ENCODE measurements at places on chromosomes 1 and 21. TPM values are rescaled to one million over a fixed set of nuclear protein-coding genes. Genes with fewer than 3 reads are reported as not detected.

CELA3A gene
- total RNA-seq = not detected

- DNase-seq = no peak
These were observed 138.2 kb upstream of the BRINP3 start for GRCh38 chr1:190615818-190616217.

GRCh38 chr1:80925130-80925805 lies 875.5 kb upstream of the ADGRL2 start:
- DNase-seq = no peak

KCNE1 gene
- total RNA-seq = 3.8 TPM

GRCh38 chr1:161082996-161083747 lies 6.2 kb downstream of the NECTIN4 start:
- peak; percentile 80 for DNase-seq

KCNN3 gene
- total RNA-seq = 1.1 TPM

GJA4 gene
- 6.1 TPM for total RNA-seq

IVL gene
- not detected for total RNA-seq

- no peak for DNase-seq
These were observed 10.5 kb upstream of the PKP1 start for GRCh38 chr1:201272799-201273198.

GRCh38 chr1:197413564-197413963 lies 145.5 kb downstream of the CRB1 start:
- DNase-seq = no peak

PPFIA4 gene
- 0.54 TPM for total RNA-seq

DNA sequence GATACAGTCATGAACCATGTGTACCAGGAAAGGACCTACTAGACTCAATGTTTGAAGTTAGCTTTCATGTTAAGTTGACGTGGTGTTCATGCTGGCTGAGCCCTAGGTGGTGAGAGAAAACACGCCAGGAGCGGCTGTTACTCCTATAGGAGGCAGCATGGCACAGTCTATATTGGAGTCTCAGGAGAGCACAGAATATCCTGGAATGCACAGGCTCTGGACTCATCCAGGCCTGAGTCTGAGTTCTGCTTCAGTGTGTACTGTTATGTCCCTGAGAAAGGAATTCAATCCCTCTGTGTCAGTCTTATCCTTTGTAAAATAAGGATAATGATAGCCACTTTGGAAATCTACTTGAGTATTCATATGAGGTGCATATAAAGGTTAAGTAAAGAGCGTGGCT lies 41.2 kb downstream of the DPT start:
- DNase-seq = no peak

SPATA46 gene
- not detected for total RNA-seq

- DNase-seq = peak; percentile 39
These were observed at the start of gene FTCD for GRCh38 chr21:46155514-46156377. FTCD (minus strand) TSS chr21:46155579; CDS start chr21:46155523, 56 bp downstream.

IGSF21 gene
- total RNA-seq = not detected

ZYG11A gene
- total RNA-seq = not detected

DNA sequence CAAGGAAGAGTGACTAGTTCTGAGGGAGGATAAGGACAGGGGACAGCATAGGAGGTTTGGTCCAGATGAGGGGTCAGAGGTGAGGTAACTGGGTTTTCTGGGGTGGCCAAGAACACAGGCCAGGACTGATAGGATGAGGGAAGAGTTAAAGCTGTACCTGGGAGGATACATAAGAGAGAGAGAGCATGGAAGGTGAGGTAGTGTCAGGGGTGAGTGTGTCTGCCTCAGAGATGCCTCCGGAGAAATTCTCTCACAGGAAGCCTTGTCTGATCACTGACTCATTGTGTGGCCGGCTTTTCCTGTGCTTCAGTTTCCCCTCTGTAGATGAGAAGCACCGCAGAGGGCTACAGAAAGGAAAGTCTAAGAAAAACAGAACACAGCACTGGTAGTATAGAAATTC lies 40.2 kb downstream of the FASLG start:
- DNase-seq = no peak

ARHGAP29 gene
- 9.7 TPM for total RNA-seq

DNA sequence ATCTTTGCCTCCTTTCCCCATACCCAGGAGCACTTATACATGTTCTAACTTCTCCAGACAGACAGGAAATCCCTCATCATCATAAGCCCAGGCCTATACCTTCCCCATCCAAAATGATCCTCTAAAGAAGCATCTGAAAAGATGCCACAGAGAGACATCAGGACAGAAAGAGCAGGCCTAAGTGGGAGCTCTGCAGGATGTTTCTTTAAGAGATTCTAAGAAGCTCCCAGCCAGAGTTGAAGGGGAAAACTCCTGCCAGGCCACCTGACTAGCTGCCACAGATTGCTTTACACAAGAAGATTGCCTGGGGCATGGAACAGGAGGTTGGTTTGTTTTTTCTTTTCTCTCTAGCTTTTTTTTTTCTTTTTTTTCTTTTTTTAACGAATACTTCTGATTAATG lies 275.8 kb downstream of the VAV3 start:
- no peak for DNase-seq

- DNase-seq = no peak
These were observed 9.6 kb downstream of the P3H1 start for GRCh38 chr1:42756956-42757891.

DNA sequence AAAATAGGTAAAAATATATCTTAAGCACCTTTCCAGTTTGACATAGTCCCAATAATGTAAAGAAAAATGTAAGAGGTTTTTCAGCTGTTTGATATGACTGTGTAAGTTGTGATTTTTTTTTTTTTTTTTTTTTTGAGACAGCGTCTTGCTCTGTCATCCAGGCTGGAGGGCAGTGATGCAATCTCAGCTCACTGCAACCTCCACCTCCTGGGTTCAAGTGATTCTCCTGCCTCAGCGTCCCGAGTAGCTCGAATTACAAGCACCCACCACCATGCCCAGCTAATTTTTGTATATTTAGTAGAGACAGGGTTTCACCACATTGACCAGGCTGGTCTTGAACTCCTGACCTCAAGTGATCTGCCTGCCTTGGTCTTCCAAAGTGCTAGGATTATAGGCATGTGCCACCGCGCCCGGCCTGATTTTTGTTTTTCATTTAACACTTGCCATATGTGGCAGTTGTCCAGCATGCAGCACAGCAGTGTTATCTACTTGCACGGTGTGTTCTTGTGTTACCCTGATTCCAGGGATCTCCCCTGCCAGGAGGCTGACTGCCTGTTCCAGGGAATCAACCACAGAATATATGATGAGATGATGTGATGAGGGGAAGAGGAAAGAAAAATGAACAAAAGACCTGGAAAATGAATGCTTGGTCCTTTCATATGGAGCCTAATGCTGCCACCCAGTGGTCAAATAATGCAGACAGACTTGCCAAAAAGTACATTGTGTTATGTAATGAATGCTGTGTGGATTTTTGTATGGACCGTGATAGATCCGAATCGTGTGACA lies 79.0 kb downstream of the RAVER2 start:
- DNase-seq = peak; percentile 92

GRCh38 chr1:14817223-14818170 lies 219.0 kb downstream of the KAZN start:
- DNase-seq = no peak

DNA sequence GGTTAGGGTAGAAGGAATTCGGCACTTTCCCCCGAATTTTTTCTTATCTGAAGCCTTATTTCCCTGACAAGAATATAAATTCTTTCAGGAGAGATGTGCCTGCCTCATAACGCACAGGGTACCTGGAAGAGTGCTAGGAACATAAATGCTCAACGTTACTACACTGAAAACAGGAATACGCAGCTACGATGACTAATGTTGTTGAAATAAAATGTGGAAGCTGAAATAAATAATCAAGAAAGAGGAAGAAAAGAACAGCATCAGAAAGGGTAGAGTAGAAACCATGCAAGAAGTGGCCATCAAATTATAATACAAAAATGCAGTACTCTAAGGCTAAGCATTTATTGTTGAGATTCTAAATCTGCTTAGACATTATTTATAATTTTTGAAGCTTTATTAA lies 33.9 kb downstream of the SLC66A1 start:
- DNase-seq = no peak

- DNase-seq = no peak
These were observed 112.9 kb upstream of the WARS2 start for GRCh38 chr1:119253366-119253765.
